T-helper 1 cell (primary cell): ENCODE measurements at places on chromosomes 16 and 17.

DNA sequence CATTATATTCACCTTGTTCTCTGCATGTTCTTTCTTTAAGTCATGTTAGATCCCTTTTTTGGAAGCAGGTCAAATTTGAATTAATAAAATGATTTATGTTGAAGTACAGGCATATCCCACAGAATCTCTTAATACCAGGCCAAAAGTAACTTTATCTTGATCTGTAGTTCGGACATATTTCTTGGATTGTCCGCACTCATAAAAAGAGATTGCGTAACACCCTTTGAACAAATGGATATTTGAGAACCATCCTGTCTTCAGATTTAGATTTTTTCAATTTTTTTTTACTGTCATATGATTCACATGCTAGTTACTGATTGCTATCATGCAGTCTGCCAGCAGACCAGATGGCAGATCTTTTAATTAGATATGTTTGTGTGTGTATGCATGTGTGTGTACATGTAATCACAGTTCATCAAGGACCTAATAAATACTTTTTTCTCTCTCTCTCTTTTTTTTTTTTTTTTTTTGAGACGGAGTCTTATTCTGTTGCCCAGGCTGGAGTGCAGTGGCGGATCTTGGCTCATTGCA lies 352.6 kb downstream of the WWOX start:
- no peak for DNase-seq

GRCh38 chr17:66400698-66401097 lies 98.3 kb downstream of the PRKCA start:
- DNase-seq = no peak

DNA sequence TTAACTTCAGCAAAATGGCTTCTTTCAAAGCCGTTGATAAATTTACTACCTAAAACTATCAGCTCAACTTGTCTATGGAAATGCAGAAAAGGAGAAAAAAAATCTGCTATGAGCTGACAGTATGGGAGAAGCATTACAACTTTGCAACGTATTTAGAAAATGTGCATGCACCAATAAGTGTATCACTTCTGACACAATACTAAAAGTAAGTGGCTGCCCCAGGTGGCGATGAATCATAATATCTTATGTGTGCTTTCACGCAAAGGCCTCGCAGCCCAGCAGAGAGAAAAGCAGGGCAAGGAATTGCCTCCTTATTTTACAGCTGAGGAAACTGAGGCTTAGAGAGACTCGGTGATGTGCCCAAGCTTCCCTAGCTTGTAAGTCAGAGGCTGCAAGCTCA lies 101.8 kb downstream of the SALL1 start:
- no peak for DNase-seq

DNA sequence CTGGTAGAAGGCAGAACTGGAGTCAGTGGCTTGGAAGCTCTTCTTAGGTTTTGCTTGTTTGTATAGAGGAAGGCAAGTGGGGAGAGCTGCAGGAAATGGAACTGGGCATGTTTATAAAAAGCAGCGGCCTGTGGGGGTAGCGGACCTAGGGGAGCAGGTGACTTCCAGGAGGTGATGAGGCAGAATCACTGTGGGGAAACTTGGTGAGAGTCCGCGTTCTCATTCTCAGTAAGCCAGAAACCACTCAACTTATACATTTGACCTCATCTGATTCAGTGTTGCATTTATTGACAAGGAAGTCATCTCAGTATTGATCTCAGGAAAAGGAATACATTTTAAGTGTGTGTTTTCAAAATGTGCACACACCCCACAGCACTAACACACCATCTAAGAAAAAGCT lies 299.8 kb downstream of the CNTNAP4 start:
- DNase-seq = no peak

GRCh38 chr17:7714721-7715594 lies 2.6 kb upstream of the DNAH2 start:
- DNase-seq = no peak

DNA sequence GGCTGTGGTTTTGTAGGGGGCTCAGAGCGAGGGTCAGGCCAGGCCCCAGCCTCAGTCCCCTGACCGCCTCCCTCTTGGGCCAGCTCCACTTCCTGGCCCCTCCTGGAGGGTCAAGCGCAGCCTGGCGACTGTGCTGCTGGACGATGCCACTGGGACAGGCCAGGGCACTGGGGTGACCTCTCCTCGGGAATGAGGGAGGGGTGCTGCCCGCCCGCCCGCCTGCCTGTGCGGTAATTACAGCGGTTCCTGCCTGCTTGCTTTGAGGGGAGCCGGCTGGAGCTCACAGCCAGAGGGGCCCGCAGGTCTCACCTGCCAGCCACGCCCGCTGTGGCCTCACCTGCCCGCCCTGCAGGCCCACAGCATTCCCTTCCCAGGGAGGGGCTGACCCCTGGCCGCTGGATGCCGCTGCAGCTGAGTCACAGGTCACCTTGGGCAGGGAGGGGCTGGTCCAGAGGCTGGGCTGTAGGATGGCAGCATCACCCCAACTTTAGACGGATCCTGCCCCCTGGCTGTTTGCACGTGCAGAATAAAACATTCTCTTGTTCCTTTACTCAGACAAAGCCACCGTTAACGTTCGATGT lies 76.7 kb upstream of the CBX4 start:
- no peak for DNase-seq

GRCh38 chr16:27325736-27326135 lies 12.0 kb downstream of the IL4R start:
- DNase-seq = no peak

DNA sequence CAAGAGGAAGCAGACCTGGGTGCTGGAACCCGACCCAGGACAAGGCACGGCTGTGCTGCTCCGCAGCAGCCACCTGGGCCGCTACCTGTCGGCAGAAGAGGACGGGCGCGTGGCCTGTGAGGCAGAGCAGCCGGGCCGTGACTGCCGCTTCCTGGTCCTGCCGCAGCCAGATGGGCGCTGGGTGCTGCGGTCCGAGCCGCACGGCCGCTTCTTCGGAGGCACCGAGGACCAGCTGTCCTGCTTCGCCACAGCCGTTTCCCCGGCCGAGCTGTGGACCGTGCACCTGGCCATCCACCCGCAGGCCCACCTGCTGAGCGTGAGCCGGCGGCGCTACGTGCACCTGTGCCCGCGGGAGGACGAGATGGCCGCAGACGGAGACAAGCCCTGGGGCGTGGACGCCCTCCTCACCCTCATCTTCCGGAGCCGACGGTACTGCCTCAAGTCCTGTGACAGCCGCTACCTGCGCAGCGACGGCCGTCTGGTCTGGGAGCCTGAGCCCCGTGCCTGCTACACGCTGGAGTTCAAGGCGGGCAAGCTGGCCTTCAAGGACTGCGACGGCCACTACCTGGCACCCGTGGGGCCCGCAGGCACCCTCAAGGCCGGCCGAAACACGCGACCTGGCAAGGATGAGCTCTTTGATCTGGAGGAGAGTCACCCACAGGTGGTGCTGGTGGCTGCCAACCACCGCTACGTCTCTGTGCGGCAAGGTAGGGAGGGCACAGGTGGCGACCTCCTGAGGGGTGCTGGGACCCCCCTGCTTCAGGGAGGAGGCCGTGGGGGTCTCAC lies 667 bp downstream of the FSCN2 start:
- peak; percentile 5 for DNase-seq

DNA sequence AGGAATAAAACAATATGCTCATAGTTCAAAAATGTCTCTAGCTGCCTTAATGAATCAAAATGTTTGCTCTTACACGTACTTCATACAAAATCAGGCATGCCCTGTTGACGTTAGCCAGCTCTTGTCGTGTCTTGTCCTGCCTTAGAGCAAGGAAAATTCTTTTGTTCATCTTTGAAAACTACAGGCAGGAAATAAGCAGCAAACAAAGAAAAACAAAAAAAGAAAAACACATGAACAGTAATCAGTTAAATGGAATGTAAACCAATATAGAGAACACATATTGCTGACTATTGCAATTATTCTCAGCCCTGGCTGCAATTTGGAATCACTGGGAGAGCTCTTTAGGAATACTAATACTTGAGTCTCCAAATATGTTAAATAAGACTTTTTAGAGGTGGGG lies 1.7 kb downstream of the CAPNS2 start:
- DNase-seq = no peak

- DNase-seq = no peak
Observed at GRCh38 chr16:3949287-3949686, 68.8 kb upstream of the CREBBP start.

GRCh38 chr17:17062356-17062755 lies 20.1 kb downstream of the MPRIP start:
- DNase-seq = no peak

DNA sequence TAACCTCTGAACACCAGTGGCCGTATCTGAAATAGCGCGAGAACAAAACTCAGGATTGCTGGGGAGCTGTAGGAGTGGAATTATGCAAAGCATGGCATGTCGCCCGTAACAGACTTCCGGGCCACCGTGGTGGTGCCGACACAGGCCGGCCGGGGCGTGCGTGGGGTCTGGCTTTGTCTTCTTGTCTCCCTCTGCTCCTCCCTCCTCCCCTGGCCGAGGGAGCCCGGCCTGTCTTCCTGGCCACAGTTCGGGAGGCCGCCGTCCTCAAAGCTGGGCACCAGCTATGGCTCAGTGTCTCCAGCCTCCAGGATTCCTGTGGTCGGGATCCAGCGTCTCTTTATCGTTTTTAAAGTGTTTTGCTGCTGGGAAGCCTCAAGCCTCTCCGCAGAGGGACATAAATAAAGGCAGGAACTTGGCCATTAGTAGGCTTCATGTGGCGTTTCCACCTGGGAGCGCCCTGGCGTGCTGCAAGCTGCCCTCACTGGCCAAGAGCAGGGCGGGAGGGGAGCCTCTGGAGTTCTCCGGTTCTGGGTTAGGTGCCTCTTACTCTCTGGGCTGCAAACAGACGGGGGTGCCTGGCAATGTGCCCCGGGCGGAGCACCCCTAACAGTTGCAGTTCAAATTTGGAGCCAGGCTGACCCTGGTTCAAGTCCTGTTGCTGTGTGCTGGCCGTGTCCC lies 22.0 kb upstream of the NPTX1 start:
- DNase-seq = no peak

GRCh38 chr16:19876501-19877059 lies 8.1 kb downstream of the GPRC5B start:
- DNase-seq = no peak

DNA sequence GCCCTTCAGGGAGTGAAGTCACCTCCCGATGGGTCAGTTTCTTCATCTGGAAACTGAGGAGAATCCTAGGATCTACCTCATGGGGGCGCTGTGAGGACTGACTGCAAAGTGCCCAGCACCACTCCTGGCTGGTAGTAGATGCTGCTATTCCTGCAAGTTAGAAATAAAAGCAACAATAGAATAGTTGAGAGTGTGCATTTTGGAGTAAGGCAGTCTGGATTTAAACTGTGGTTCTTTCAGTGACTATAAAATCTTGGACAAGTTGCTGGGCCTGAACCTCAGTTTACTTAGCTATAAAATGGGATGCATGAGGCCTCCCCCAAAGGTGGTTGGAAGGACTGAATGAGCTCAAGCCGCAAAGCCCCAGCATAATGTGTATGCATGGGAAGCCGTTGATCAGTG lies 70.6 kb downstream of the CYB5B start:
- DNase-seq = peak; percentile 41

DNA sequence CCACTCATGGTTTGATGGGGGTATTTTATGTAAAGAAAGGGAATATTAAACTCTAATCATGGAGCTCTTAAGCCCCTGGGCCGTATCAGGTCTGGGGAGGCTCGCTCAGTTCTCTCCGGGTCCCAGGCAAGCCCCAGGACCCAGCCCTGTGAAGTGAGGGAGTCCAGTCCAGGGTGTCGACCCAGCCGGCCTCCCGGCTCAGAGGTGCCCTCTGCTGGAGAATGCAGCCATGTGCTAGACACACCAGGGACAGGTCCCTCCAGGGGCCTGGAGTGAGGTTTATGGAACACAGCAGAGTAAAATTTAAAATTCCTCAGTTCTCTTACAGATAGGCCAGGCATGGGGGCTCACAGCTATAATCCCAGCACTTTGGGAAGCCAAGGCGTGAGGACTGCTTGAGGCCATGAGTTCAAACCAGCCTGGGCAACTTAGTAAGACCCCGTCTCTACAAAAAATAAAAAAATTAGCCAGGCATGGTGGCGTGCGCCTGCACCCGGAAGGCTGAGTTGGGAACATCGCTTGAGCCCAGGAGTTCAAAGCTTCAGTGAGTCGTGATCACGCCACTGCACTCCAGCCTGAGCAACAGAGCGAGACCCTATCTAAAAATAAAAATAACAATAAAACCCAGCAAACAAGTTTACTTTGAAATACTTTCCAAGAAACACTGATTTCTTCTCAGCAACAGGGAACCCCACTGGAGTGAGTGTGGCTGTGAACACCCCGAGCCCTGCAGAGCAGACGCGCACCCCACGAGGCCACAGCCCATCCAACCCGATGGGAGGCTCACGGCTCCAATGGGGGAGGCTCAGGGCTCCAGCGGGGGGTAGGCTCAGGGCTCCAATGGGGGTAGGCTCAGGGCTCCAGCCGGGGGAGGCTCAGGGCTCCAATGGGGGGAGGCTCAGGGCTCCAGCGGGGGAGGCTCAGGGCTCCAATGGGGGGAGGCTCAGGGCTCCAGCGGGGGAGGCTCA lies 72.2 kb downstream of the ZNF778 start:
- DNase-seq = peak; percentile 27

DNA sequence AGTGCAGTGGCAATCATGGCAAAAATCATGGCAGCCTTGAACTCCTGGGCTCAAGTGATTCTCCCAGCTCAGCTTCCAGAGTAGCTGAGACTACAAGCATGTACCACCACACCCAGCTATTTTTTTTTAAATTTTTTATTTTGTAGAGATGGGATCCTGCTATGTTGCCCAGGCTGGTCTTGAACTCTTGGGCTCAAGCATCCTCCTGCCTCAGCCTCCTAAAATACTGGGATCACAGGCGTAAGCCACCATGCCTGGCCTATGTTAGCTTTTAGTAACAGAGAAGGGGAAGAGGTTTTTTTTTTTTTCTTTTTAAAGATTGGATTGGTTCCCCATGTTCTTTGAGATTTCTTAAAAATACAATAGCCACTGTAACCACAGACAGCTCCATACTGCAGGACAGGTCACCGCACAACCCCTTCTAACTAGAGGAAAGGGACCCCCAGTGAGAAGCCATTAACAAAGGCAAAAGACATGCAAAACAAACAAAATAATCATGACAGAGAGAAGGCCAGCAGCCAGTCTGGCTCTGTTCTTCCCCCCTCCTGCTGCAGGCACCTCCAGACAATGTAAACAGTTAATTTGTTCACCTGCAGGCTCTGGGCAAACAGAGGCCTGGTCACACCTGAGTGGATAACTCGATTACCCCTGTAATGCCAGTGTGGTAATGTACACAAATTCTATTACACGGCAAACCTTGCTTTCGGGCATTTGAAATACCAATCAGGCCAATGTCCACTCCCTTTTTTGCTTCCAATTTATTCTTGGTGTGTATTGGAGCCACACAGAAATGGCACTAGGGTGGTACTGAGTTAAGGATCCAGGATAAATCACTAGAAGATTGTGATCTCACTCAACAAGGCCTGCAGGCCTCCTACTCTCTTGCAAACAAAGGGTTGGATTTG lies 52.9 kb downstream of the SNX11 start:
- no peak for DNase-seq

DNA sequence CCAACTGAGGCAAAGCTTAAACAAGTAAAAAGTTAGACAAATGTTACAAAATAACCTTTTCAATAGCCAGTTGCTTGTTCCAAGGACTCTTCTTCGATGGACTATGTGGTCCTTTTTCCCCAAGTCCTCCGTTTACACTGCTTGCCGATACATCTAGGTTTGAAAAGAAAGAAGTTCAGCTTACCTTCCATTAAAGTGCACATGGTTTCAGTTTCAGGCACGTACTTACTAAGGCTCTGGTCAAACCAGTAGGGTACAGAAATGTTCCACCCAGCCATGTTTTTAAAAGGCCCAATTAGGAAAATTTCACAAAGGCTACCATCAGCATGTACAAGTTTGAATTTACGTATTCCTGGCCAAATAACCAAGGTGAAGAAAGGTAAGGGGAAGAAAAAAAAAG lies 2.1 kb downstream of the SRSF2 start:
- DNase-seq = no peak

GRCh38 chr17:7842380-7843256 lies 8.6 kb downstream of the KDM6B start:
- peak; percentile 96 for DNase-seq

- DNase-seq = peak; percentile 41
Observed at GRCh38 chr17:74779948-74780400, 3.8 kb upstream of the NAT9 start.
